ENCODE measurements at places on chromosomes 5 and 9.

DNA sequence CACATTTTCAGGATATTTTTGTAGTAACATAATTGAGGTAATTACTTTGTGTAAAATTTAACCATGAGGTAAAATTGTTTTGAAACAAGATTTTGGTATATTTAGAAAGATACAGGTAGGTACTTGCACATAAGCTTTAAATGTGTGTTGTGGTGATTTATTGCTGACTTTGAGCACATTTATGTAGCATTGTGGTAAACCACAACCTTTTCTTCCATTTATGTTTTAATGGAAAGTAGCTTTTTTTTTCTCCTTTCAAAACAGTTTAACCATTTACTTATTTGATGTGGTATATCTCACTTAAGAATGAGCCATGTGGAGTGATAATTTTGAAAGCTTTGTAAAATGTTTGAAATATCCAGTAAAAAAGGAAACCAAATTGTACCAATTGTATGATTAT, 35.6 kb downstream of the FCHO2 start:
- no peak for DNase-seq

DNA sequence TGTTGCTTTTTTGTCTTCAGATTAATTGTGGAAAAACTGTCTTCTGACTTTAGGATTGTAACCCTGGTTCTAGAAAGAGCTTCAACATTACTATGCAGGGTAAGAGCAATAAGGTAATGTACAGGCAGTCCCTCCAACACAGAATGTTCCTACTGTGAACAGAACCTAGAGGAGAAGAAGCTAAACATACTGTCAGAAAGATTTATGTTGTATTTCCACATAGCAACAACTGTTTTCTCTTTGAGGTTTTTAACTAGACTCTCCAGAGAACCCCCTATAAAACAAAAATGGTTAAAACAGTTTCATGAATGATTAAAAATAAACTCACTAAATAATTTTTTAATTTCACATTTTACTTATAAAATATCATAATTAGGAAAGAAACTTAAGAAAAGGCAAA, 64.3 kb upstream of the NAA35 start:
- no peak for DNase-seq

GRCh38 chr5:144265643-144266247, 95.1 kb downstream of the KCTD16 start:
- DNase-seq, result no peak

DNA sequence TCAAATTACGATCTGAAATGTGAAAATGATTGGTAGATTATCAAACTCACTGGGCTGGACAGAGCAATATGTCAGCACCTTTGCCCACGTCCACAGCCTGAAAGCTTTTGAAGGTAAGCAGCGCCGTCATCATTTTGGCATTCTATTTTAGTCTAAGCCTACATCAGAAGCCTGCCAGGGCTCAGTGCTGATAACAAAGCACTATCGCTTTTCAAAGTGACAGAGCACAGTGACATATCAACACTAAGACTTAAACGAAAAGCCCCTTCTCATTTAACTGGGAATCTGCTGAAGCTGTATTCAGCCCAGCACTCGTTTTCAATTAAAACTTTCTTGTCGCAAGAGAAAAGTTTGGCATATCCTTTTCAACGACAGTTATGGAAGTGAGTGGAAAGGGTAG, 1076.3 kb downstream of the PTPRD start:
- DNase-seq, result no peak

DNA sequence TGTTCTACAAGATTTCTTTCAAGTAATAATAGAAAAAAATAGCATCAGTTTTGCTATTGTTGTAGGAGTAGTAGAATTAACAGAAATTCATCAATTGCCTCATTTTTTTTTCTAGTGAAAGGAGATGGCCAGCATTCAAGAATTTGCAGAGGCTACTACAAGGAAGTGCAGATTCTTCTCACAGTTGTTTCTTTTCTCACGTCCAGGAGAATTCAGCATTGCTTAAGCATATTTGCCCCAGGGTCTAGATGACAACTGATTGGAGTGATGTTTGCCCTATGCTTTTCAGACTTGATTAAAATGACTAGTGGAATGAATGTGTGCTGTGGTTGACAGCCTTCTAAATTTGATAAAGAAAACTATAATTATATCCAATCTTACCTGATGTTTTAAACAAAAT, 46.6 kb upstream of the SLC12A2 start:
- DNase-seq, result no peak

- peak; percentile 92 for DNase-seq
Measured at GRCh38 chr5:119578937-119579336, 50.4 kb upstream of the FAM170A start.

DNA sequence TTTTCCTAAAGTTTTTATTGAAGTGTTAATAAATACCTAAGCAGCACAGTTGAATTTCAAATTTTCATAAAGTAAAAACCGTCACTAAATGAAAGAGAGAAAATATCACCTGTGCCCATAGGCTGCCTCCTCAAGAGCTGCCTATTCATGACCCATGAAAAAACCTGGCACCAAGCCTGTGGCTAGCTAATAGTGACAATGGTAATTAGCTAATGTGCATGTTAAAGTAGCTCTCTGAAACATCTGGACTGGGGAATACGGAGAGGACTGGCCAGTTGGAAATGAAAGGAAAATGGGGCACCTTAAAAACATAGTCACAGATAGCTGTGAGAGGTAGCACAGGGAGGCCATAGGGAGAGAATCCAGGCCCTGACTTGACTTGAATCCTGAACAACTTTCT, 5.4 kb upstream of the GNE start:
- no peak for DNase-seq

DNA sequence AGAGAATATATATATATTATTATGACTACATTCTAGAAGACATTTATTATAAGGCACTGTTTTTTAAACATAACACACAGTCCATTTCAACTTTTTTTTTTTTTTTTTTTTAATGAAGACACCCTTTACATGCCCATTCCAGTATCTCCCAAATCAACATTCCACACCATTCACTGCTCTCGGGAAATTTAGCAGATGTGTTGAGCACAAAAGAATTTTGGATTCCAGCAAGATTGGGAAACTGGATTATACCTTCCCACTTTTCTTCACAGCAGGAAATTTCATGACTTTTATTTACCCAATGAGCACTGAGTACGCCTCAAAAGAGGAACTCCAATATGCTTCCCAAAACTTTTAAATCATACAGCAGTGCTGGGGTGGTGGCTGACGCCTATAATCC, 333.6 kb upstream of the DAB2 start:
- no peak for DNase-seq

GRCh38 chr9:116087751-116088194, 65.8 kb upstream of the PAPPA start:
- DNase-seq, result no peak

GRCh38 chr9:118570066-118570465, 799.2 kb downstream of the BRINP1 start:
- no peak for DNase-seq

GRCh38 chr5:179930788-179931473, 23.2 kb upstream of the TBC1D9B start:
- no peak for DNase-seq

DNA sequence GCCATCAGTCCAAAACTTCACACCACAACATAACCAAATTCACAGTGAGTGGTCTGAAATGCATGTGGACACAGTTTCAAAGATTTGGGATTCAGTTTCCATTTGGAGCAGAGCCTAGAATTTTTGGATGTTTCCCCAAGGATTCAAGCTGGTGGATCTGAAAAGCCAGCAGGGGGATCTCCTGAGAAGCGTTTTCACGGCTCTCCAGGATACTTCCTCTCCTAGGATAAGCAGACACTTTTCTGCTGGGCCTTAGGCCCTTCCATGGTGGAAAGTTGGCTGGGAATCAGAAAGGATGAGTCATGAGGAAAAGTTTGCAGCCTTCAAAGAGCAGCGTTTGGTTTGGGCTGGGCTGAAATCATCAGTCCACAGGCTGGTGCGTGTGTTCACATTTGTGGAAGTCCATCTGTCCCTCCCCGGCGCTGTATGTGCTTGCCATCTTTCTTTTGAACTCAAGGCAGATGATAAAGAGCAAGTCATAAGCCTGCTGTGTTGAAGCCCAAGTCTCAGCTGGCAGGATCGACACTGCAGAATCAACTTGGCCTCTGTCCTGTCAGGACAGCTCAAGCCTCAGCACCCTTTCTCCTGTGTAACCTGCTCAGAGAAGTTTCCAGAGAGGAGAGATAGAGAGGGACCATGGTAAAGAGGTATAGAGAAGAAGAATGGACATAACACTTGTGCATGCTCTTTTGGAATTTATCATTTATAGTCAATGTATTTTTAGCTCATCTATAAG, 152.6 kb upstream of the MSX2 start:
- peak; percentile 92 for DNase-seq

DNA sequence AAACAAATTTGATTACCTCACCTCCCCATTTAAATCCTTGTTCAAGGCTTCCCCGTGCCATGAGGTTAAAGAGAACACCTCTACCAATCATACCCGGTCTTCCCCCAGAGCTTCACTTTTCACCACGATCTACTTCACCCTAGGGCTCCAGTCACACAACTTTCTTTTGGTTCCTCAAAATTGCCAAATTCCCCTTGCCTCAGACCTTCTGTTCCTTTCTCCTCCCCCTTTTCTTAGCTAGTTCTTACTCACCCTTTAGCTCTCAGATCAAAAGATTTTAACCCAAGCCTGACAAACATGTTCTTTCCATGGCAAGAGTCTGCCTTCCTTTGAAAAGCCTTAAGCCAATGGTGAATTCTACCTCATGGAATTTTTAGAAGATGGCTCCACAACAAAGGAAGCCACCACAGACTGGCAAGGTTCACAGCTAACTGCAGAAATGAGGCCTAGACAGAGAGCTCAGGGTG, 56.7 kb downstream of the MAPKAP1 start:
- DNase-seq, result no peak

GRCh38 chr5:50672663-50673062, 6.2 kb downstream of the PARP8 start:
- no peak for DNase-seq

- no peak for DNase-seq
Measured at GRCh38 chr9:78830301-78830700, 533.4 kb downstream of the PSAT1 start.

- DNase-seq, result no peak
Measured at GRCh38 chr9:27602142-27602861, 29.0 kb upstream of the C9orf72 start.

- DNase-seq, result no peak
Measured at GRCh38 chr5:139775872-139776271, 19.7 kb upstream of the PSD2 start.

DNA sequence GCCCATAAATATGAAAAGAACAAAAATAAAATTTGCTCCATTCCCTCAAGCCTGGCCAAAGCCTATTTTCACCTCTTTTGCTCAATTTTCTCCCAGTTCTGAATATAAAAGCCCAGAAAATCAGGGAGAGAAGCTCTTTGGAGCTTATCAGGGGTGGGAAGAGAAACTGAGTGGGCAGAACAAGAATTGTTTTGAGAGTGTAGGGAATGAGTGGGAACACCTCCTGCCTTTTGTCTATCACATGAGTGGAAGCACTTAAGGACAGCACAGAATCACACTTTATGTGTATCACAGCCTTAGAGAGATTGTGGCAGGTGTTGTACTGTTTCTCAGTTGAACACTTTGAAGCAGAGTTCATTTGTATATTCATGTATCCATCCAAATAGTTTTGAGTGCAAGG, 139.2 kb upstream of the HMHB1 start:
- no peak for DNase-seq

GRCh38 chr9:129574911-129575585, 45.9 kb downstream of the C9orf50 start:
- no peak for DNase-seq

- no peak for DNase-seq
Measured at GRCh38 chr5:30390095-30390494, 803.4 kb upstream of the CDH6 start.

GRCh38 chr9:90854637-90855175, 53.1 kb downstream of the SYK start:
- DNase-seq, result no peak

GRCh38 chr5:51138164-51138563, 245.1 kb upstream of the ISL1 start:
- peak; percentile 10 for DNase-seq

- DNase-seq, result peak; percentile 61
Measured at GRCh38 chr5:142976861-142977260, 206.7 kb downstream of the ARHGAP26 start.

- no peak for DNase-seq
Measured at GRCh38 chr5:138831703-138832102, 43.4 kb downstream of the LRRTM2 start.

GRCh38 chr5:144205141-144205551, 34.5 kb downstream of the KCTD16 start:
- no peak for DNase-seq

DNA sequence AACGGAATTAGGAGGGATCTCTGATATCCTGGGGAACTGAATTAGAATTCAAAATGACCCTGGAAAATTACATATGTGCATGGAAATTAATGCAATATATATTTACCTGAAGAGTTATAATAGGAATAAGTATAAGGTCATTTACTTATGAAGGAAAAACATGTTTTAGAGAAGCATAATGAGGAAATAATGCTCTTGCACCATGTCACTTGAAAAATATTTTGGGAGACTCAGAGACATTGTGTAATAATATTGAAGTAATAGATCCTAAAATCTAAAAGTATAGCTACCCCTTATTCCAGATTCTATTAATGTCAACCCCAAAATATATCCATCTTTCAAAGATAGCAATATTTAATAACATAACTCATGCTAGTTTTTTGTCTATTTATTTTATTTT, 28.4 kb downstream of the SPZ1 start:
- DNase-seq, result no peak

- DNase-seq, result no peak
Measured at GRCh38 chr5:84249918-84250630, 134.6 kb downstream of the EDIL3 start.

- no peak for DNase-seq
Measured at GRCh38 chr5:132456987-132457361, 33.6 kb downstream of the IRF1 start.

DNA sequence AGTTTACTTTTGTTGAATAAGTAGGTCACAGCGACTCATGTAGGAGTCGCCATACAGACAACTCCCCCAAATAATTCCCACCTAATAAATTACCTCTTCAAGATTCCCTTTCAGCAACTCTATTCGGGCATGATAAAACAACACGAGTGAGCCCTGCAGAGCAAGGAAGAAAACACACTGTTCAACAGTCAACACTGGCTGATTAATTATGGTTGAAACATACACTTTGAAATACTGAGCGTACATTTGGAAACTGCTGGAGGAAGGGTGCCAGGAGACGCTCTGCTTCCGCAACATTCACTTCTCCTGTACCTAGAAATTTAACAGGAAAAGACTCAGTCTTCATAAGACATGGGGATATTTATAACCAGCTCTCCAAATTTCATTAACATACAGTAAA, 117.5 kb downstream of the TTC39B start:
- DNase-seq, result no peak

GRCh38 chr5:159330131-159330800, at the start of gene IL12B:
IL12B (minus strand) TSS chr5:159330487; CDS start chr5:159326782, 3,705 bp downstream.
- DNase-seq, result no peak

GRCh38 chr9:136409557-136410455, 608 bp downstream of the ENTR1 start:
- DNase-seq, result peak; percentile 58

DNA sequence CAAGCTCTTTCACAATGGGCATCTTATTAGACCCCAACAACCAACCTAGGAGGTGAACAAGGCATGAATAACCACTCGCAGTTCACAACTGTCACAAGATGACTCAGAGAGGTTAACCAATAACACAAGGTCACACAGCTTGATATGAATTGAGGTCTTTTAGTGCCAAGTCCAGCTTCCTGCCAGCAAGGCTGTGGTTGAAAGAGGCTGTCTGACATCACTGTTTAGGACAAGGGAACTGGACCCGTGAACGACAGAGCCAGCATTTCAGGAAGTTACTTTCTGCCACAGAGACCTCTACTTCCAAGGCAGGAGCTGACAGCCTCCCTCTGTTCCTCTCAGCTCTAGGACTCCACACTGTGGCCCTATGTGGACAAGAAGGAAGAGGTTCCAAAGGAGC, 53.4 kb upstream of the ALDH1B1 start:
- DNase-seq, result no peak

GRCh38 chr9:70085241-70085640, 41.6 kb downstream of the MAMDC2 start:
- peak; percentile 48 for DNase-seq
